ENCODE measurements at places on chromosomes 13 and 19.

DNA sequence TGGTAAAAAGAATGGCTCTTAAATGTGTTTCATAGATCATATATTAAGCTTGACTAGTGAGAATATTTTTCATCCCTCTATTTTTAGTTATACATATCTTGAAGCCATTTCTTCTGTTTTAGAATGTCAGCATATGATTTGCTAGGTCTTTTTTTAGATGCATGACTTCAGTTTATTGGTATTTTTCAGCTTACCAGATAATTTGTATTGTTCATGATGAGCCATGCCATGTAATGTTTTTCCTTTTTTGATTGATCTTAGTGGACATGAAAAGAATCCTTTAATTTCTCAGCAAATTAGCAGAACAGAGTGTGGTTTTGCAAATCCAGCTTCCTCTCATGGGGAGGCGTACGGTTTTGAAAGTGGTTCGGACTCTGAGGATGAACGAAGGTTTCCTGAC, 168.5 kb downstream of the LMO7 start:
- DNase-seq = no peak

DNA sequence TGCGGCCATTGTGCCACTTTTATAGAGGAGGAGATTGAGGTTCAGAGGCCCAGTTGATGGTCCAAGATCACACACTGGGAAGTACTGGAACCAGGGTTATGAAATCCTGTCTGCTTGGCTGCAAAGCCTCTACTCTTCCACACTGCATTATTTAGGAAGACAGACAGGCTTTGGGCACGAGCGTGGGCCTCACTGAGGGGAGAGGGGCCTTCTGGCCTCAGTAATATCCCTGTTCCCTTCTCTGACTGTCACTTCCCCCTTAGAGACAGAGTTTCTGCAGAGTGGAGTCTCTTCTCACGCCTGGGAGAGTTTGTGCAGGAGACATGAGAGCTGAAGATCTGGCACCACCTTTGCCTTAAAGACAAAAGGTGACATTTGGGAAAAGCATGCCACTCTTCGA, 49.0 kb upstream of the PNMA8B start:
- no peak for DNase-seq

GRCh38 chr19:31459430-31459829, 110.2 kb upstream of the TSHZ3 start:
- DNase-seq = no peak

- DNase-seq = peak; percentile 20
These were observed 3.5 kb downstream of the C19orf67 start for GRCh38 chr19:14081797-14082674.

- no peak for DNase-seq
These were observed 1.7 kb downstream of the MIER2 start for GRCh38 chr19:342801-343421.

DNA sequence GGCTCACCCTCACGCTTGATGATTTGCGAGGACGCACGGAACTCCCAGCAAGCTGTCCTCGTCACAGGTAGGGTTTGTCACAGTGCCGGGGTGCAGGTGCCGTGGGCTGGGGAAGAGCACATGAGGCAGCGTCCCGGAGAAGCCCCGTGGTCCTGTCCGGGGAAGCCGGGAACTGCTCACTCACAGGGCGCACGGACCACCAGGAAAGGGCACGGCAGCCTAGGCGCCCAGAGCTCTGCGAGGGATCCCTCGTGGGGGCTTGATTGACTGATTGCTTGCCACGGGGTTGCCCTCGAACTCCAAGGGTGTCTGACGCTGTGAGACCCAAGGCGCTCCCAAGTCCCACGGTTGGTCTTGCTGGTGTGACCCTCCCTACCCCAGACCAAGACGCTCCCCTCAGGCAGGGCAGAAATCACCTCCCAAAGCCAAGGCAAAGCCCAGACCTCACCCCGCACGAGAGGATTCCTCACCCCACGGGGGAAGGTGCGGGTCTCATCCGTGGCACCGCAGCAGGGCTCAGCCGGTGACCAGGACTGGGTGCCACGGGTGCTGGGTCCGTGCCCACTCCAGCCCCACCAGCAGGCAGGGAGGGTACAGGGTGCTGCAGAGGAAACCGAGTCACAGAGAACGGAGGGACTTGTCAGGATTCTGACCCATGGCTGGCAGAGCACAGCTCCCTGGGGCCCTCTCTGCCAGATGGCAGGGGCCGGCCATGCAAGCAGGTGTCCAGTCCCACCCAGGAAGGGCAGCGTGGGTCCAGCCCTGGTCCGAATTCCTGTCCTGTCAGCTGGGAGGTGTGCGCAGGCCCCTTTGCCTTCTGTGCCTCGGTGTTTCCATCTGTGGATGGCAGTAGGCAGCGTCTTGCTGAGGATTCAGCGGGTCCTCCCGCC, 7.7 kb downstream of the C2CD4C start:
- DNase-seq = no peak

- no peak for DNase-seq
These were observed 1268.7 kb upstream of the PCDH20 start for GRCh38 chr13:62684359-62684758.

DNA sequence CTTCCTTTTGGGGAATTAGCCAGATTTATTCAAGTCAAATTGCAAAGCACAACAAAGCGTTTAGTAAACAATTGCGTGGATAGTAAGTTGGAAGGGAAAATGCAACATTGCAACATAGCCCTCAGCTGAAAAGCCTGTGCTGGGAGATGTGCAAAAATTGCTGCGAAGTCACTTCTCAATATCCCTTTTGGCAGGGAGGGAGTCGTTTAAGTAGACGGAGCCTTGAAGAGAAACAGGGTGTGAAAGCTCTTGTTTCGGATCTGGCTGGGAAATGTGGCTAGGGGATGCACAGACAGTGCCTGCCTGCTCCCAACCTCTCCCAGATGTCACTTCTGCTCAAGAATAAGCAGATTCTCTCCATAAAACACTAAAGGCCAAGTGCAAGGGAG, 56.8 kb downstream of the SLC7A1 start:
- no peak for DNase-seq

DNA sequence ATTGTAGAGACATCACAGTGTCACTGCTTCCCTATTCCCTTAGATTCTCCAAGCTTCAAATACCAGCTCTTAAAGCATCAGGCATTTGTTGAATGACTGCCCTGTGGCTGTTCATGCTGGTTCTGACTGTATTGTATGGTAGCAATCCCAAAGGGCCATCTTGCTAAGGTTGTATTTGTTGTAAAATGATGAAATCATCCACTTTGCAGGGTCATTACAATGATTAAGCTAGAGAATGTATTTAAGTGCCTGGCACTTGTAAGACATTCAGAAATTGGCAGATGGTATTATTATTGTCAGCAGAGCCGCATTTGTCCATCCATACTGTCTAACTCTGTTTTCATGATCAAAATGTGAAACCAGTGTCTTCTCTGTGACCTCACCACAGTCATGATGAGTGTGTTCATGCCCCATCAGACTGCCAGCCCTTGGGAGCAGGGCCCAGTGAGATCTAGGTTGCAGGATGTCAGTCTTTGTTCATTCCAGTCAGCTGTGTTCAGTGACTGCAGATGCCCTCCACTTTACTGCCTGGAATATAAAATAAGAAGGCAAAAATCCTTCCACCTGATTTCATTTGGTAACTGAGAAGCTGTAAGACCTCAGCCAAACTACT, 86.1 kb downstream of the DHRS12 start:
- no peak for DNase-seq

- DNase-seq = no peak
These were observed 790 bp downstream of the TPM4 start for GRCh38 chr19:16076958-16077611.

DNA sequence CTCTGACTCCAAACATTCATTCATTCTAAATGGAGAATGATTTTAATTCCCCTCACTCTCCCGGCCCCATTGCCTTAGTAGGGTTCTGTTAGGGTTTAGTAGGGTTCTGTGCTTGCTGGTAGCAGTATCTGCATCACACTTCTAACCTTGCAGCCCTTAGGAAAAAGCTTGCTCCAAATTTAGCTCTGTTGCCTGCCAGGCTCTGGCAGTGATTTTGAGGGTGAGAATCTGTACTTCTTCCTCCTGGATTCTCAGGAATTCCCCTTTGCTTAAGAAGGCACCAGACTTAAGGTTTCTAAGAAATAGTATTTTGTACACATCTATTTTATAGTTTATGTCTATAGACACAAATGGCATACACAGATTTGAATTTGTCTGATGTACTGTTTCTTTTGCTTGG, 14.7 kb downstream of the B3GLCT start:
- DNase-seq = no peak

DNA sequence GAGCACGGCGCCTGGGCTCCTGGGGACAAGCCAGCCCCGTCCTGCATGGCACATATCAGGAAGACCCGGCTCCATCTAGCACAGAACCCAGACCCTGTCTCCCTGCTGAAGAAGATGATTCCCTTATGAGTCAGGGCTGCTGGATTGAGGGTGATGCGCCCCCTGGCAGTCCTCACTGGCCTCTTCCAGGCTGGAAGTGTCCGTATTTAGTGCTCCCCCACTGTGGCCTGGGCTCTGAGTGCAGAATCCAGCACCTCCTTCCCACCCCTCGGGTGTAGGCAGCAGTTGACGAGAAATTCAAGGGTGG, 14.9 kb downstream of the COMP start:
- DNase-seq = no peak

DNA sequence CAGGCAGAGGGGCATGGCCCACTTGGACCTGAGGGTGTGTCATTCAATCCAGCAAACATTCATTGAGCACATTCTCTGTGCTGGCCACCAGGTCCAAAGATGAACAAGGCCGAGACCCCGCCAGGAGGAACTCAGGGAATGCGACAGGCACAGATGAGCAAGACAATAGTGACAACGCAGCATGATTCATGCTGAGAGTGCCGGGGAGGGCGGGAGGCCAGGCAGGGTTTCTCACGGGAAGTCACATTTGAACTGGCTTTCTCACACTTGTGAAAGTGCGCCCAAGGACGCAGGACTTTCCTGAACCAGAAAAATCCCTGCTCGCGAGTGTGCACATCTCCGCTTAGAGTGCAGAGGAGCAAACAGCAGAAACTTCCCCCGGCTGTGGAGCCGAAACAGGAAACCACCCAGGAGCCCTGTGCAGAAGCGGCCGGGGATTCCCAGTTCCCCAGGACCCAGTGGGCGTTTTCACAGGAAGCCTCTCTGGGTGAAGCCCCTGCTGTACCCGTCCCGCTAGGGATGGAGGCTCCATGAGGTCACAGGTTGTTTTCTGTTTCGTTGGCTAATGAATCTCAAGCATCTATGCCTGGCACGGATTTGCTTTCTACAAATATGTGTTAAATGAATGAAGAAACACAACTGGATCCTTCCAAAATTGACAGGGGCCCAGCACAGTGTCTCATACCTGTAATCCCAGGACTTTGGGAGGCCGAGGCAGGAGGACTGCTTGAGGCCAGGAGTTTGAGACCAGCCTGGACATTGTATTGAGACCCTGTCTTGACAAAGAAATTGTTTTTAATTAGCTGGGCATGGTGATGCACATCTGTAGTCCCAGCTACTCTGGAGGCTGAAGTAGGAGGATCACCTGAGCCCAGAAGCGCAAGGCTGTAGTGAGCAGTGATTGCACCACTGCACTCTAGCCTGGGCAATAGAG, 68.4 kb upstream of the TM9SF2 start:
- peak; percentile 72 for DNase-seq

DNA sequence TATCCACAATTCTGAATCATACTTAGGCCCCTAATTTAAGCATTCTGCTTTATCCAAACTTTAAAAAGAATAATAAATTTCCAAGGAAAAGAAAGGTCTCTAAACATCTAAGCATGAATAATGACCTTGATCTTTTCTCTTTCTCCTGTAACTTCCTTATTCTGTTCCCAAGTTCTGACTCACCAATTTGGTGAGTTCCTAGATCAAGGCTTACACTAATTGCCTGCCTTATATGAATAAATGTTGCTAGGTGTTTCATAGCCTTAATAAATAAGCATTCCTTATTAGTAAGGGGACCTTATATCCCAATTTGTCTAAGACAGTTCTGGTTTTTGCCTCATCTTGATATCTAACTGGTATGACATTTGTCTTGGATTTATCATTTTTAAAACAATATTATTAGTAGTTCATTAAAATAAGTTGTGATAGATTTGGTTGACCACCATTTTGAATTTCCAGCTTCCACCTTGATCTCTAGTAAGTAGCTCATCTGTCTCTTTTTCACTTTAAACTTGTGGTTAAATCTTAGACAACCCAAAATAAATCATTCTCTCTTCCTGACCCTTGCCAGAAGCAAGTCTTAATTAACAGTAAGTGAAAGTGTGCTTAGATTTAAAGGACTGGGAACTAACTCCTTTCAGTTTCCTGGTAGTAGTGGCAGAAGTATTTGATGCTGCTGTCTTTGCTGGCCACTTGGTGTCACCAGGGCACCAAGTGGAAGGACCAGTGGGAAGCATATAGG, 121.2 kb upstream of the MLNR start:
- DNase-seq = no peak

- no peak for DNase-seq
These were observed 26.2 kb upstream of the PLEKHF1 start for GRCh38 chr19:29639086-29639485.

- no peak for DNase-seq
These were observed 15.7 kb downstream of the CCDC124 start for GRCh38 chr19:17948514-17948900.

GRCh38 chr13:97413694-97414093, 20.3 kb upstream of the RAP2A start:
- no peak for DNase-seq

All from activated CD4-positive, alpha-beta T cell treated with anti-CD3 and anti-CD28 coated beads, Interleukin-2, amount 50 U/mL, for 1 hour (primary cell).